ENCODE measurements at places on chromosomes 1 and 21. TPM values are rescaled to one million over a fixed set of nuclear protein-coding genes. Genes with fewer than 3 reads are reported as not detected.

GRCh38 chr1:220330265-220330664, 58.0 kb upstream of the RAB3GAP2 start:
- no peak for DNase-seq

- DNase-seq, result no peak
Observed at GRCh38 chr1:70495370-70495769, 84.3 kb downstream of the CTH start.

DNA sequence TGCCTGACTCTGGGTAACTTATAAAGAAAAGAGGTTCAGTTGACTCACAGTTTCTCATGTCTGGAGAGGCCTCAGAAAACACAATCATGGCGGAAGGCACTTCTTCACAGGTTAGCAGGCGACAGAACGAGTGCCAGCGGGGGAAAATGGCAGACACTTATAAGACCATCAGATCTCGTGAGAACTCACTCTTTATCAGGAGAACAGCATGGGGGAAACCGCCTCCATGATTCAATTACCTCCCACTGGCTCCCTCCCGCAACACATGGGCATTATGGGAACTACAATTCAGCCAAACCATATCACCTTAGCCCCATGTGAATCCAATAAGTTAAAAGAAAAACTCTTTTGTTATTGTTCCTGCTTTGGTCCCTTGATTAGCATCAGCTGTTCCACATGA, 725.2 kb downstream of the LRRIQ3 start:
- DNase-seq, result no peak

GJA5 gene
- total RNA-seq, result 8.8 TPM

CFH gene
- 151 TPM for total RNA-seq

GRCh38 chr1:182227864-182228547, 163.6 kb downstream of the GLUL start:
- no peak for DNase-seq

GRCh38 chr1:8431019-8431418, 113.1 kb downstream of the SLC45A1 start:
- no peak for DNase-seq

GRCh38 chr1:42046761-42047507, 106.3 kb upstream of the GUCA2B start:
- no peak for DNase-seq

DNA sequence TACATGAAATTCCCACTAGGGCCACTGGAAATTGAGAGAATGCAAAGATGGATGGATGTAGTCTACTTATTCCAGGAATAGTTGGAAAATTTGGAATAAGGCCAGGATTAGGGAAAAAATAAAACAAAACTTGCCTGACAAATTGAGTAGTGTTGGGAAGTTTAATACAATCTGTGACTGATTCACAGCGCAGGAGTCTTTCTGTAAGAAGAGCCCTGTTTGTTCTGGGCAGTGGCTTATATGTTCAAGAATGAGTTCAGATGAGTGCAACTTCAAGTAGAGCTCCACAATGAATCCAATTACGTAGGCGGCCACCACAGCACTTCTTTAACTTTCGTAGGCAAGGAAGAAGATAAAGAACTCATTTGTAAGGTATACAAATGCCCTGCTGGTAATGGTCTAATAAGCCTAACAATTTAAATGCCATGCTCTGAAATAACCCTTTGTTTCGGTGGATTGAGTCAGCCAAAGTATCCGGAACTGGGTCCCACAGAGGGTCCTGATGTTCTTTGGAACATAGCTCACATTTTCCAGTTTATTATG, 47.1 kb upstream of the KCNE1 start:
- DNase-seq, result no peak

MAP3K7CL gene
- total RNA-seq, result 5.8 TPM

DNA sequence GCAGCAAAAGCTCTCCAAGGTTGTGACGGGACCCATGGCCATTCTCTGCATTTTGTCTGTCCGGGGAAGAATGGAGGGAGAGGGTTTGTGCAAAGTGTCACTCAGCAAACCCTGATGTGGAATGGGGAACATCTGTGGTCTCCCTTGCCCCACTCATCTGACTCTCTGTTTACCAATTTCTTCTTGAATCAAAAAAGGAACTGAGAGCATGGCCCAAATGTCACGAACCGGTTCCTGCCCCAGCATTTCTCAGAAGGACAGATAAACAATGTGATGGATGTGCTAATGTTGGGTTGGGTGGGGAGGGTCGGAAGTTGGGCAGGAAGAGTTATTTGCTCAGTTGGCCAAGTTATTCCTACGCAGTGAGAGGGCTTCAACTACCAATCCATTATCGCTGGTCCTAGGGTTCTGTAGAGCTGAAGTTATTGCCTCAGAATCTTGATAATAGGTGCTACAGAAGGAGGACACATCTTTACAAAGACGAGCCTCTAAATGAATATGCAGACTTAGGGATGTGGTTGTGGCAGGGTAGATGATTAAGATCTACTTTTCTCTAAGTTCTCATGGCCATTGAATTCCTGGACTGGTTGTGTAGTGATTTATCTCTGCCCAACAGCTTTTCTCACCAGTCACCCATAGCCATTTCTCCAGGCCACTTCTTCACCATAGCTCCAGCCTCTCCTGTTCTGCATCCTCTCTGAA, 9.6 kb upstream of the DUSP12 start:
- peak; percentile 26 for DNase-seq

- DNase-seq, result no peak
Observed at GRCh38 chr1:55363268-55363667, 148.1 kb upstream of the USP24 start.

REN gene
- not detected for total RNA-seq

DNA sequence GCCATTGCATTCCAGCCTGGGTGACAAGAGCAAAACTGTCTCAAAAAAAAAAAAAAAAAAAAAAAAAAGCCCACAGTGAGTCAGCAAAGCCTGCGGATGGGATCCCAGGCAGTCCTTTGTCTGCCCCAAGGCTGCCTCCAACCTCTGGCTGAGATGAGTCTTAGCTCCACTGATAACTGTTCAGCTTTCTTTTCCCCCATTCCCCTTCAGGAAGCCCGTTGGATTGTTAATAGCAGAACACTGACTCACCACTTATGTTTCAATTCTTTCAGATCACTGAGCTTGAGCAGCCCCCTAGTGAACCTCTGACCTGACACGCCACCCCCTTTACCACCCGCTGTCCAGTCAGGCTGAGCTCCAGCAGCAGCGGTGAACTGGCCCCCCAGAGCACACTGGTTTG, 57.5 kb downstream of the ERG start:
- no peak for DNase-seq

Measured in mucosa of gallbladder (tissue), 1 donor.